ENCODE measurements at places on chromosomes 11 and 22. TPM values are rescaled to one million over a fixed set of nuclear protein-coding genes. Genes with fewer than 3 reads are reported as not detected.

MRGPRF gene
- total RNA-seq = 1.8 TPM

DNA sequence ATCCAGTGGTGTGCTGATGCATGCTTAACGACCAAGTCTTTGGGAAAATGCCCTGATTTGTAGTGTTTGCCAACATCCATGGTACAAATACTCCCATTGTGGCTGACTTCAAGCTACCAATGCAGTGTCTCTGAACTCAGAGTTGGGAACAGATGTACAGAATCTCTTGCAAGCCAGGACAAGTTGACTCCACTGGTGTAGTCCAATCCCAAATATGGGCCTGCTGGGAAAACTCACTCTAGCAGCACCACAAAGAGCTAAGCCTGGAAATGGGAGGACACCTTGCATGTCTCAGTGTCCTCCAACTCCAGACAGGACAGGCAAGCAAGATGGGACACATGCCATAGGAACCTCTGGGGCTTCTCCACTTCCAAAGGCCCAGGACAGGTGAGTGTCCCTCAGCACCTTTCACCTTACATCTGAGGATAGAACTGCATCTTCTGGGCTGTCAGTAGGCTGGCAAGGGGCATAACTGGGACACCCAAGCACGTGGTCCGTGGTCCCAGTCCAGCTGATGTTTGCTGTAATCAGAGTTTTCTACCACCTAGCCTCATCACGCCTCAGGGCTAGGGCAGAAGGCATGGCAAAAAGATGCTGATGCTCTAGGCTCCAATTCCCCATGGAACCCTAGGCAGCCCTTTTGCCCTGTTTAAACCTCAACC, 6.5 kb downstream of the LMO1 start:
- DNase-seq = peak; percentile 10

DNA sequence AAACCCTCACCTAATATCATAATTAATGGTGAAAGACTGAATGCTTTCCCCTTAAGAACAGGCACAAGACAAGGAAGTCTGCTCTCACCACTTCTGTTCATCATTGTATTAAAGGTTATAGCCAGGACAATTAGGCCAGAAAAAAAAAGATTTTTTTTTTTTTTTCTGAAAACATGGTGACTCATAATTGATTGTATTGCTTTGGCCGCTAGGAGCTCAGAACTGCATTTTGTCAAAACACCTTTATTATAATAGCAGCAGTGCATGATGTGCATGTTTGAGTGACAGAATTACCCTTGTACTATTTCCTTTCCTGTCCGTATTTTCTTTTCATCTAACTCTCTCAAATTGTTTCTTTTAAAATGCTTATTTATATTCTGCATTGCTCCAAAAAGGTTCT, 98.1 kb downstream of the RNF169 start:
- DNase-seq = no peak

GRCh38 chr11:296171-297050, 2.9 kb downstream of the IFITM5 start:
- DNase-seq = no peak

All from gastrocnemius medialis (tissue), 4 donors.